ENCODE measurements at places on chromosomes 12 and 14.

DNA sequence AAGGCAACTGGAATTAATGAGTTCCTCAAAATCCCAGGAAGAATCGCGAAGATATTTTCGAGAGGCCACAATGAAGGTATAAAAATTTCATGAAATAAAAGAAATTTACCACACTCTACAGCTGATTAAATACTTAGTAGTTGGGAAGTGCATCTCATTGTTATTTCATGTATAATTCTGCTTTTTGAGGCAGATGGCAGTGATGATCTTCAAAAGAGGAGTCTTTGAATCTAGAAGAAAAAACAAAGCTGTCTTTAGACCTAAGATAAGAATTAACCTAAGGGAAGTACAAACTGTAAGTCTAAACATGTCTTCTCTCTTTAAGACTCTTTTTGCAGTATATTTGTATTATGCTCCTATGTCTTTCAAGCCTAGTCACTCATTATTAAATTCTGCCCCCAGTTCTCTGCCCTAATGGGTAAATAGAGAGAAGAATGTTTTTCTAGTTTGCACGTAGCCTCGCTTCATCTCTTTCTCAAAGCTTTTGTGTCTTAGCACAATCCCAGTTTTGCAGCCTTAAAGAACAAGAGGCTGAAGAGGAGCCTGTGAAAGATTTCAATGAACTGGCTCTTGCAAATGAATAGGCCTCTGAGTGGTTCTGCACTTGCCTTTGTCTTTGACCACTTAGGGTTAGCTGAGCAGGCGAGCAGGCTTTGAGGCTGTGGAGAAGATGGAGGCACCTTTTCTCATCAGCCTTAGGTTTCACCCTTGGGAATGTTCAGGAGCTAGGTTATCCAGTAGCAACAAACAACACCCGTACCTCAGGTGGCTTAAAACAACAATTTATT is 32.7 kb downstream of the CFAP54 start:
- no peak for DNase-seq

DNA sequence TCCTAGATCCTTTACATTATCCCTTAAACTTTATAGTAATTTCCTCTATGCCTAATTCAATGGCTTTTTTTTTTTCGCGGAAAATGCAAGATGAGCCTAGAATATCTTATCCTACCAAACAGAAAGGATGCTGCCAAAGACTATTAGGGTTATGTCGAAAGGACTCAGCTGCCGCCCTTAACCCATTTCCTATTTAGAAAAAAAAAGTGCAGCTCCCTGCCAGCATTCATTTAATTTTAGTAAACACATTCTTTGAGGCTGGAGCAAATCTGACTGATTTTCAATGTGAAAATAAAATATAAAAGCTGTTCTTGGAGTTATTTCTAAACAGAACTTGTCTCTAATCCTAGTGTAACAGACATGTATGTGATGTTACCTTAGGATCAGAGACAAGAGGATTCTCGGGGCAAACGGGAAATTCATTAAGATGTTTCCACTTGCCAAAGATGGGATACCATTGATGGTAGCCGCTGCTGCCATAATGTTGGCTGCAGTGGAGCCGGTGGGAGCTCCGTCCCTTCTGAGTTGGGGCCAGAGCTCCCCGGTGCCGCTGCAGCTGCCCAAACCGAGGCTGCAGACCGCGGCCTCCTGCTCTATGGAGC is 8.2 kb upstream of the A2M start:
- DNase-seq, result no peak

DNA sequence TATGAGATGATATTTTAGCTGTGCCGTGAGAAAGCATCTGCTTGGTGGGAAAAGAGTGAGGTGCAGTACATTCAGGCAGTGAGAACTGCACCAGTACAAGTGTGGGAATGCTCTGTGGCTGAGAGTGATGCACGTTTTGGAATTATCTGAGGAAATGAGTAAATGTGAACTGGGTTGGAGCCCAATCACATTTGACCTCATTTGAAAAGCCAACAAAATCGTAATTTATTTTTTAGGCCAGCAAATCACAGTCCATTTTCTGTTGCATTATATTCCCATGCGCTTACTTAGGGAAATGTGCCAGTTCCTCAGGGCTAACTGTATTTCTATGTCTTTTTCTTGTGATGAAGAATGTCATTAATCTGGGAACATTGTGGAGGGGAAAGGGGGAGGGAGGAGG is 77.3 kb downstream of the SNAPC1 start:
- no peak for DNase-seq

GRCh38 chr12:93982771-93983315 is 165.5 kb upstream of the PLXNC1 start:
- DNase-seq, result peak; percentile 35

DNA sequence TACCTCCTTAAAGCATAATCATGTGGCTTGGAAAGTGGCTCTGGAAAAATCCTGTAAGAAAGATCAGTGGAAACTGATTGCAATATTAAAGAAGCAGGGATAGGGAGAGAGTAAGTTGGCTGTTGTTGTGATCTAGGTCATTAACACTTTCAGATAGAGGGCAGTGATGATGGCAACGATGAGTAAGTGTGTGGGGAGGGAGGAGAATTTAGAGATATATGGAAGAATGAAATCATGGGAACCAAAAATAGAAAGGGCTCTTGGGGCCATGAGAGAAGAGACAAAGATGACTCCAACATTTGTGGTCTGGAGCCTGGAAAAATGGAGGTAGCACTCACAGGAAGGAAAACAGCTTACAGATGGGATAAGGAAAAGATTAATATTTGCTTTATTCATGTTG is 23.3 kb downstream of the SNRPF start:
- no peak for DNase-seq

DNA sequence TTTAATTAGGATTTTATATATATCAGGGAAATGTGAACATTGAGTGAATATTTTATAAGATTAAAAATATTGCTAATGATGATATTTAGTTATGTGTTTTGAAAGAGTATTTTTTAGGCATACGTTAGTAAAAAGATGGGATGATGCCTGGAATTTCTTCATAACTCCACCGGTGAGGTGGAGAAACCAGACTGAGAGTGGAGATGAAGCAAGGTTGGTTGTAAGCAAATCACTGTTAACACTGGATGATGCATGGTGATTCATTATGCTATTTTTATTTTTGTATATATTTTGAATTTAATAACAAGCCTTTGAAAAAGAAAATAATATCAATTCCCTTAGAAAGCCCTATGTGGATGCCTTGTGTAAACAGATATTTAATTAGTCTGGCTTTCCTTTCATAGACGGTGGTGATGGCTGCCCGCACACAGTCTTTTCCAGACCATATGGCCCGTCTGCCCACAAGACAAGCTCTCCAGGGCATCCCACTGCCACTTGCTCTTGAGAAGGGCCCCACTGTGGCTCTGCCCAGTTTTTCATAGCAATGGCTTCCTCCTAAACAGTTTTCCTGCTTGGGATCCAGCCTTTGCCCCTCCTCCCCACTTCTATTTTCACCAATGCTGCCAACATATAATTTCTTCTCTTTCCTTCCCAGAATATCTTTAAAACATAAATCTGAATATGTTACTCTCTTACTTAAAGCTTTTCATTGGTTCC is 95.4 kb downstream of the HELB start:
- no peak for DNase-seq

- no peak for DNase-seq
These were observed 15.3 kb downstream of the RNASE2 start for GRCh38 chr14:20970647-20970982.

- no peak for DNase-seq
These were observed 41.7 kb downstream of the NUAK1 start for GRCh38 chr12:106097011-106097410.

DNA sequence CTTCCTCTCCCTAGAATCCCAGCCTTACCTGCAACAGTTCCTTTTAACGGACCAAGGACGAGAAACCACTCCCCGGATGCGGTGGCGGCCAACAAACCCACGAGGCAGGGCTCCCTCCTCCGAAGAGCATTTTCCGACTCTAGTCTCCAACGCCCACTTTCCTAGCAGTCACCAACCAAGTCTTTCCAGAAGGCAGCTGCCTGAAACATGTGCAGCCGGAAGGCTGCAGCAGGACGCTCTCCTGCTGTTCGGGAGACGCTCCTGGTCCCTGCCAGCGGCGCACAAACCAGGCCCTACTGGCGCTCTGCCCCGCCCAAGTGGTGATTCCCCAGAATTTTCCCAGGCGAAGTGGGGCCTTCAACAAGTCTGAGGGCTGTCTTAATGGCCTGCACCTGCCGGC is 21.1 kb upstream of the ADAM20 start:
- DNase-seq, result peak; percentile 2

DNA sequence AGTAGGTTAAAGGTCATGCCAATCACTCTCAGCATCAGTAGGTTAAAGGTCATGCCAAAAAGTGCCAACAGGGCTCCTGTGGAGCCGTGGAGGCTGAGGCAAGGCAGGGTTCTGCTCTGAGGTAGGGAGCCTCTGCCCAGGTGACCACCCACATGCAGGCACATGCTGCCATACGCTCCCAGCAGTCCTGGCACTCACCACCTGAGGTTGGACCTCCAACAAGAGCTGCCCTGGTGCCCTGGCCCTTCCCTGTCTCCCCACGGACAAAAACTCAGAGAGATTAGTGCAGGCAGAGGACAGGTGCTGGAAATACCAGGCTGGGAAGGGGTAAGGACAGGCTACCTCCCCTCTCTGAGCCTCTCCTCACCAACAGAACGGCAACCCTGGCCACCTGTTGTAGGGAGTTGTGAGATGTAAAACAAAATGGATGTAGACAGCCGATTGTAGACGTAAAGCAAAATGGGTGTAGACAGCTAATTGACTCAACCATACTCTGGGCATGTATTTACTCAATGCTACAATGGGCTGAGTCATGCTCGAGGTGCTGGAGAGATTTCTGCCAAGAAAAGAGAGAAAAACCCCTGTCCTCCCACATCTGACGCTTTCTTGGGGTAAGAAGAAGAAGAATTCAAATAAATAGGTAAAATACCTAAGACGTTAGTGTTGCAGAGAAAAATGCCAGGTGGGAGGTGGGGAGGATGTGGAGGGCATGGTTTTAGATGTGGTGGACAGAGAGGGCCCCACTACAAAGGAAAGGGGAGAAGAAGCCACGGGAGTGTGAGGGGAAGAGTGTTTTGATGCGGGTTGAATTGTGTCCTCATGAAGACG is 32.4 kb downstream of the LTBP2 start:
- peak; percentile 95 for DNase-seq

DNA sequence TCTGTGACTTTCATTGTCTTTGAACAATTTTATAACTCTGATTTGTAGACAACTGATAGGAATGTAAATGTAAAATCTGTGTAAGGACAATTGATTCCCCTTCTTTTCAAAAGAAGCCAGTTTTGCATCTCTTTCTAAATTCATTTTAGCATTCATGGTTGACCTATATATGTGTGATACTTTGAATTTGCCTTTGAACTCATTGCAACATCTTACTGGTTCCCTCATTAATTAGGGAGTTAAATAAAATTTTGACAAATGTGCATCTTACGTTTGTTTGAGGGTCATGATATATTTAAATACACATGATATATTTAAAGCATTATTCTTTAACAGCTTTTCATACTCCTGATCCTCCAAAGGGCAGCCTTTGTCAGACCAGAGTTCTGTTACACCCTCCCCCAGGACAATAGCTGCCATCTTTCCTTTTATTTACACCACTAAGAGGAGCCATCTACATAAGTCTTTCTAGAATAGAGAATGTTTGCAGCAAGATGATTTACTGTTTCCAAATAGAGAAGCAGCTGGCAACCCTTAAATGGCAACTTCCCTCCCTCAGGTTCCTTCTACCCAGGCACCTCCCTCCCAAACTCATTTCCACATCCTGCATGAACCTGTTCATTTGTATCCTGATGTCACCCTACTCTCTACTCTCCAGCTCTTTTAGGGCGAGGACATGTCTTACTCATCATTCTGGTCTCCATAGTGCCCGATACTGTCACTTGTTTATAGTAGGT is 40.2 kb upstream of the APPL2 start:
- no peak for DNase-seq

DNA sequence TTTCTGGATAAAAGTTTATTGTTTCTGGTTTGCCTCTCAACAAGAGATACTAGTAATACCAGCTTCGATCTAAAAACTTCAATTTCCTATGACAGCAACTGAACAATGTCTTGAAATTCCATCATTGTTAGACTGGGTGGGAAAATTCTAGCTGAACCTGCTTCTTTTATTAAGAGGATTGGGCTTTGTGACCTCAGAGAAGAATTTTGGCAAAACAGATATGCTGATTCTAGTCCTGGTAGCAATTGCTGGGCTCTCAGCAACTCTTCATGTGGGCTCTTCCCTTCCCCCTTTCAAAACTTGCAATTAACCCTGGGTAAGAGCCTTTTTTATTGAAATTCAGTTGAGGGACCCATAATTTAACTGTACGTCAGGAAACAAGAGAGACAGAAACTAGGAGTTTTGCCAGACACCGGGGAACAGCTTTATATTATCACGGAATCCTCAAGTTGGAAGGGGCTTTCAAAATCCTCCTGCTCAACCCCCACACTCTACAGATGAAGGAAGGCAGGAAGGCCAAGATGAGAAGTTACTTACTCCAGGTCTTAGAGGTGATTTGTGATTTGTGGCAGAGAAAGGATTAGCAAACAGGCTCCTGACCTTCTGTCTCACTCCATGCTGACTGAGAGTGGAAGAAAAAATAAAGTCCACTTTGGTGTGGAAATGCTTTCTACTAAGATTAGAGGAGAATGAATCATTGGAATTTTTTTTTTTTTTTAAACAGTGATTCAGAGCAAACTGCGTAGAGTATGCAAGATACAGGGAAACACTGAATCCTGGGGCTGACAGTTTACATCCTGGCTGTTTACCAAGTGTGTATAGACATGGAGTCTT is 239.0 kb upstream of the ATP2B1 start:
- no peak for DNase-seq

DNA sequence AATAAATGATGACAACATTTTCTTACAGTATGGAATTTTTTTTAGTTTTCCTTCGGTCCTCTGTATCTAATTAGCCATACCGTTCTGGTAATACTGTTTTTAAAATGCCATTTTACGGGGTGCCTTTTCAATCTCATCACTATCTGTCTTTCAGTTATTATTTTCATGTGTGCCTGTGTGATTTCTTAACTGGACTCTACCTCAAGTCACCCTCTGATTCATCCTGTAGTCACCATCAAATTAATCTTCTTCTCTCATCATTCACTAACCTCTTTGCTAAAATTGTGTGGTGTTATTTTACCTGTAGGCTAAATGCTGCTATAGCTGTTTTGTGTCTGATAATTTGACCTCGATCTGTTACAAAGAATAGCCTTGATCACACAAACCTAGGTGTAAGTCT is 16.0 kb upstream of the CCT2 start:
- no peak for DNase-seq

GRCh38 chr12:119665164-119665929 is 2.6 kb upstream of the PRKAB1 start:
- DNase-seq, result no peak

GRCh38 chr12:67515679-67516340 is 132.7 kb upstream of the DYRK2 start:
- DNase-seq, result no peak

- DNase-seq, result no peak
These were observed 310.2 kb upstream of the DIO2 start for GRCh38 chr14:80521456-80521855.

GRCh38 chr14:102071283-102071998 is 15.4 kb downstream of the HSP90AA1 start:
- DNase-seq, result no peak

Data from keratinocyte (primary cell).